ENCODE measurements at places on chromosomes 16 and 17.

GRCh38 chr17:62673614-62674362 is 46.3 kb downstream of the MRC2 start:
- DNase-seq = no peak

DNA sequence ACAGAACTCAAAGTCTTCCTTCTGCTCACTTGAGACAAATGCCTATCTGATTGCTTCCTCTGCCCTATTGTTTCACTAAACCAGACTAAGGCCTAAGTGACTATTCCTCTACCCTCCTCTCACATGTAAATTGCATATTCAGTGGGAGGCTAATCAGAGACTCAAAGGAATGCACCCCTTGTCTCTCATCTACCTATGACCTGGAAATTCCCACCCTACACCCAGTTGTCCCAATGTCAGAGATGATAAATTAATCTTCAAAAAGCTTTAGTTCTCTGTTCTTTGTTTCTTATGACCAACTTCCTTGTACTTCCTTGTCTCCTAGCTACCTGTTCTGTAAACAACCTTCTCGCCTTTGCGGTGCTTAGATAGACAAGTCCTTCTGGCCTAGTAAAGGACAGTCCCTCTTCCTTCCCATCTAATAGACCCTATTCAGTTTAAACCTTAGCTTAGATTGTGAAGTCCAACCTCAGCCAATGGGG is 76.0 kb downstream of the EMP2 start:
- no peak for DNase-seq

DNA sequence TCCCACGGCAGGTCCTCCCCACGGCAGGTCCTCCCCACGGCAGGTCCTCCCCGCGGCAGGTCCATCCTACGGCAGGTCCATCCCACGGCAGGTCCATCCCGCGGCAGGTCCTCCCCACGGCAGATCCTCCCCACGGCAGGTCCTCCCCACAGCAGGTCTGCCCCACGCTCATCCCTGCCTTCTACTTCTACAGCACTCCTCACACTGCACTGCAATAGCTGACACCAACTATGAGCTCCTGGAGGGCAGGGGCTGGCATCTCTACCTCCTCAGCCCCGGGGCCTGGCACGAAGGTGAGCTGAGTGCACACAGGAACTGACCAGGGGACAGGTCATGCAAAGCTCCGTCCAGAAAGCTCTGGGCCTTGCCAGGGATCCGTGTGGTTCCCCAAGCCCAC is 45.3 kb downstream of the RPH3AL start:
- DNase-seq = no peak

DNA sequence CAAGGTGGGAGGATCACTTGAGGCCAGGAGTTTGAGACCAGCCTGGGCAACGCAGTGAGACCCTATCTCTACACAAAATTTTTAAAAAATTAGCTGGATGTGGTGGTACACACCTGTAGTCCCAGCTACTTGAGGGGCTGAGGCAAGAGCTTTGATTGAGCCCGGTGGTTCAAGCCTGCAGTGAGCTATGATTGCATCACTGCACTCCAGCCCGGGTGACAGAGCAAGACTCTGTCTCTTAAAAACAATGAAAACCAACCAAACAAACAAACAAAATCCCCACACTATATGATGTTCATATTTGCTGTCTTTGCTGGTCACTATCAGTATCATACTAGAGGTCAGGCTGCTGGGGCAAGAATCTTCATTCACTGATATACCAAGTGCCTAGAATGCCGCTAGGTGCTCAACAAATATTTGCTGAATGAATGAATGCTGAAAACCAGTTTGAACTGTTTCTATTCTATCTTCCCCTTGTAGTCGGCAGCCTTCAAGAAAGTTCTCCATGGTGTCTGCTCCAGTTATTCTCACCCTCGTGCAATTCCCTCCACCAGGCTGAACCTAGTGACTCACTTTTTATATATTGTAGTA is 127.0 kb downstream of the IRX3 start:
- no peak for DNase-seq

GRCh38 chr16:27281243-27281642 is 12.7 kb upstream of the NSMCE1 start:
- DNase-seq = no peak

Measured in stimulated activated CD4-positive, alpha-beta T cell treated with anti-CD3 and anti-CD28 coated beads, TNF-alpha, amount 100 ng/mL, for 4 hours (primary cell).